Ascending aorta (tissue), 2 donors: ENCODE measurements at places on chromosomes 5 and 9. TPM values are rescaled to one million over a fixed set of nuclear protein-coding genes. Genes with fewer than 3 reads are reported as not detected.
A peak's percentile ranks its signal among the peaks of the same experiment; 100 is the strongest.

DNA sequence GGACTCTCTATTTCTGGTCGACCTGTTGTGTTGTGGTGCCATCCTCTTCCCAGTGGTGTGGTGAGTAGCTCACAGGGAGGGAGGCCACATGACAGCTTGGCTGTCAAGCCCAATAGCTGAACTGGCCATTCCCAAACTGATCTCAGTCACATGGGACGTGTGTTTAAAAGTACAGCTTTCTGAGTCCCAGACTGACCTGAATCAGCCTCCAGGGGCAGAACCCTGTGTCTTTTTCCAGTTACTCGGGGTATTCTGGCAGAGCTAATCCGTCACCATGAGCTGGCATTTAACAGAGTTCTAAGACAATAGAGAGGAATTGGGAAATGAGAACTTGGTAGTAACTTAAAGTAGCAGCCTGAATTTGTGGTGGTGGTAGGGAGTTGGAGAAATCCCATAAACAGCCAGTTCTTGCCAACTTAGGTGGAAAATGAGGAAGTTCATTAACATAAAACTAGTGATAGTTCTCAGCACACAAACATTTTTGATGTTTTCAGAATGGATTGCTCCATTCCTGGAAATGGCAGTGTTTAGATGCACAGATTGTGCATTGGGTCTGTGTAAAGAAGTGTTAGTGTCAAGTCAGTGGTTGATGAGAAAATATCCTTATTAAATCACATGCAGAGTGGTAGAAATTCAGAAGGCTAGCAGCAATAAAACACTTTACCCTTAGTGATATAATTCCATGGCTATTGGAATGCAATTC is 50.9 kb downstream of the GPR107 start:
- no peak for DNase-seq

GRCh38 chr5:178530526-178530925 is 59.7 kb downstream of the COL23A1 start:
- no peak for DNase-seq

DNA sequence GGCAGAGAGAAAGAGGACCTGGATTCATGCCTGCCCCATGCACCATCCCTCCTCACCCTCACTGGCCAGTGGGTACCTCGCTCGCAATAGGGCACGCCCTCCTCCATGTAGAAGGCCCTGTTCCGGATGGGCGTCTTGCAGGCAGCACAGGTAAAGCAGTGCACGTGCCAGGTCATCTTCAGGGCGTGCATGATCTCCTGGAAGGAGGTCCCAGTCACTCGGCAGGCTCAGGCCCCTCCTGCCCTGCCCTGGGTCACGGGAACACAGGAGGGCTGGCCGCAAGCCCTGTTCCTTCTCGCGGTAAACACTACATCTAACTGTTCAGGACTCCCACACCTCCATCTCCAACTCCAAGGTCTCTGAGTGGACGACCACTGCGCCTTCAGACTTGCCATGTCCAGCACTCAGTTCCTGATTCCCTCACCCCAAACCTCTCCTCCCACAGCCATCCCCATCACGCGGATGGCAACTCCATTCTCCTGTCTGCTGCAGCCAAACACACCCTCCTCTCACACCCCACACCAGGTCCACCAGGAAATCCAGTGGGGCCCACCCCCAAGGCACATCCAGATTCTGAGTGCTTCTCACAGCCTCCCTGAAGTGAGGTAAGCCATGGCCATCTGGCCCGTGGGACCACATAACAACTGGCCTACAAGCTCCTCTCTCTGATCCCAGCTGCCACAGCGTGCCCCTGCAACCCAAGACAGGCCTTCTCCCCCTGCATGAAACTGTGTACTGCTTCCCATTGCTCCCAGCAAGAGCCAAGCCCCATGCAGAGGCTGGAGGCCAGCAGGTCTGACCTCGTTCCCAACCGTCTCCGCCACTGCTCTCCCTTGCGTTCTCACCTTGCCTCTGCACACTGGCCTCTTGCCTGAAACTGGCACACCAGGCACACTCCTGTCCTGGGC is 10.8 kb upstream of the DBN1 start:
- DNase-seq = no peak

DNA sequence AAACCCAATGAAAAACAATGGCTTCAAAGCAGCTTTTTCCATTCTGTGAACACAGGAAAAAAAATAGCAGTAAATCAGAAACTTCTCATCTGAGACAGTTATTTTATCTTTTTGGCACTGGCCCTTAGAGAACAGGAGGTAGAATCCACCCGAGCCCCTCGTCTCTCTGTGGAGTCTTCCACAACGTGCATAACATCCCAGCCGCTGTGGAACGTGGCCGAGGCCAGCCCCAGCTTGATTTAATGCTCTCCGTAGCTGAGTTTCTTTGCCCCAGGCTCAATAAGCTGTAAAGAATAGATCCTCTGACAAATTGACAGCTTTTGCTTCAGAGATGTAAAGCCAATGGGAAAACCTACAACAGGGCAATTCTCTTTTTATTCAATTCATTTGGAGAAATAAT is 107.9 kb upstream of the DAP start:
- DNase-seq = no peak

EMB gene
- 6.4 TPM for total RNA-seq

GRCh38 chr5:31213257-31213656 is 19.8 kb downstream of the CDH6 start:
- DNase-seq = no peak

GRCh38 chr9:70085241-70085640 is 41.6 kb downstream of the MAMDC2 start:
- no peak for DNase-seq

GRCh38 chr5:36607838-36608783 is 1.7 kb downstream of the SLC1A3 start:
- no peak for DNase-seq

SNX18 gene
- 200 TPM for total RNA-seq

DNA sequence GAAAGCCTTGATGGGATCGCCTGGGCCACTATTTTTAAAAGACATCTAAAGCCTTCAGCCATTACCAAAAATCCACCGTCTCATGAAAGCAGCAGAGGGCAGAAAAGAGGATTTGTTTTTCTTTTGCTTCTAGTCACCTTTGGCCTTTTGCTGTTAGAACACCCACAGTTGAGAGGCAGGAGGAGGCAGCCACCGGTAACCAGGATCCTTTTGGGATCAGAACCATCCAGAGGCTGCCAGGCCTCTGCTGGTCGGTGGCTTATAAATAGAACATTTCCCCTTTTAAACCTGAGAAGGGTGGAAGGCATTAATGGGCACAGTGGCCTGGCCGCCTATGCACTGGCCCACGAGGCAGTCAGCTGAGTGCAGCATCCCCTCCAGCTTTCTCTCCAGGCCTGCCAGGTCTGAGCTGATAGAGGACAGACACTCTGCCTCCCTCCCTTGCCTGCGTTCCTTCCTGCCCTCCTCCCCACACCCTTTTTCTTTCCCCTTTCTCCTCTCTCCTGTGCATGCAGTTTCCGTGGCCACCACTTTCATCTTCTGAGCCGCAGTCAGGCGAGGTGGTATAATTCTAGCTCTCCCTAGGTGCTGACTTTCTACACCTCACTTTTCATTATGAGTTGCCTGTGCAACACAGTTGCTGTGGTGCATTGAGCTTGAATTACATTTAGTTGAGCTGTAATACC is 253.4 kb downstream of the ARHGAP26 start:
- DNase-seq = no peak

SIT1 gene
- not detected for total RNA-seq

ADAMTS12 gene
- 1.4 TPM for total RNA-seq

CNTNAP3 gene
- total RNA-seq = 9.0 TPM

BARX1 gene
- not detected for total RNA-seq

- DNase-seq = no peak
These were observed 170.5 kb downstream of the RGS3 start for GRCh38 chr9:113633782-113634595.

DNA sequence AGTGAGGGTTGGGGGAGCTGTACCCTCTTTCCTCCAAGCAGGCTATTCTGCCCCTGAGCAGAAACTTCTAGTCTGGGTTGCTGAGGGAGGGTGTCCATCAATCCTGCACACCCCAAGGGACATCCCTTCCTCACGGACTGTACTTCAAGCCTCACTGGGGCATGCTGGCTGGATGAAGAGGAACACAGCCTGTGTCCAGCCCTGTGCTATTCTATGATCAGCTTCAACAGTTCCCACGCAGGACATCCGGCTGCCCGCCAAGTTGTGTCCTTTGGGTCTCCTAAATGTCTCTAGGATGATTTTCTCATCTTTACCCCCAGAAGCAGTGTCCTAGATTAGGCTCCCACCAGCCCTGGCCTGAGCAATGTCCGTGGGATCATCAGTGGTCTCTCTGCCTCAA is 68.1 kb downstream of the CRB2 start:
- DNase-seq = no peak

DNA sequence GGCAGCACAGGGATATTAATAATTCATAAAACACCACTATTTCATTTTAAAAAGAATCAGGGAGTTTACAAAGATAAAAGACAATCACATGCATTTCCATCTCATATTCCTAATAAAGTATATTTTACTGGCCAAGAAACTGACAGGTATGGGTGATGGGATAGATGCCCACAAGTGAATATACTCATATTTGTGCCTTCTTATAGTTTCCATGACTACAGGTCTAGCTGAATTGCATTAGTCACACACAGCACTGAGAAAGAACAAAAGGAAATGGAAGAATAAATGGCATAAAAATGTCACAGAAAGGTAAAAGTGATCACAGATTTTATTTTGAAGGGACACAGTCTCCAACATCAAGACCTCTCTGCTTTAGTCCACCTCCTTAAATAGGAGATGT is 193.5 kb downstream of the PLK2 start:
- no peak for DNase-seq

DNA sequence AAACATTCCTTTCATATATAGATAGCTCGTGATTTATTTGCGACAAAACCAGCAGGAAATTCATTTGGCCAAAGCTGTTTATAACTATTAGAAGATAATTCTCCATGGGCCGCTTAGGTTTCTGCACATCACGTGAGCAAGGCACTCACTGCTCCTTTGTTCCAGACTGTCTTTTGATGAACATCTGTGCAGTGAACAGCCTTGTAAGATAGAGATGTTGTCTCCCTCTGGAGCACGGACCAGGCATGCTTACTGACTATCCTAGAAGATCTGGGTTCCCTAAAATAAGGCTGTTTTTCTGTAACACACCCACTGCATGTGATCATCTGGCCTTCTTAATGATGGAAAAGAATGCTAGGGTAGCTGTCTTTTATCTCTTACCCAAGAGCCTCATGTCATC is 30.9 kb downstream of the YIPF5 start:
- no peak for DNase-seq

- DNase-seq = peak; percentile 96
These were observed 30.4 kb downstream of the DUSP1 start for GRCh38 chr5:172740428-172741205.

DNA sequence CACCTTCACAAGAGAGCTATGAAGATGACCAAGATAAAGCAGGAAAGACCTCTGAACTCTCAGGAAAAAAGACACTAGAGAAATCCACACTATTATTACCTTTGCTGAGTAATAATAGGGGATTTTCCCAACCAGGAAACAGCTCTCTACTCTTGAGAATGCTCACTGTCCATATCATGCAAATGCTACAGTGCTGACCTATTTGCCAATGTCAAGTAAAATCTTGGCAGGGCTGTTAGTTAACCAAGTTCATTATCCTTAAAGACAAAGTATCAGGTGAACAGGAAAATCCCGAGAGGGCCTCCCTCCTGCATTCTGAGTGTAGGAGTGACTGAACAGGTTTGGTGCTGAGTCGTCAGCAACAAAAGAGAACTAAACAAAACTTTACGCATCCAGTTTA is 306.6 kb downstream of the ACTL7B start:
- DNase-seq = no peak

GRCh38 chr9:135247227-135247930 is 159.9 kb downstream of the OLFM1 start:
- DNase-seq = no peak

- no peak for DNase-seq
These were observed 56.5 kb downstream of the CAST start for GRCh38 chr5:96718635-96719077.

YTHDC2 gene
- 8.3 TPM for total RNA-seq

DNA sequence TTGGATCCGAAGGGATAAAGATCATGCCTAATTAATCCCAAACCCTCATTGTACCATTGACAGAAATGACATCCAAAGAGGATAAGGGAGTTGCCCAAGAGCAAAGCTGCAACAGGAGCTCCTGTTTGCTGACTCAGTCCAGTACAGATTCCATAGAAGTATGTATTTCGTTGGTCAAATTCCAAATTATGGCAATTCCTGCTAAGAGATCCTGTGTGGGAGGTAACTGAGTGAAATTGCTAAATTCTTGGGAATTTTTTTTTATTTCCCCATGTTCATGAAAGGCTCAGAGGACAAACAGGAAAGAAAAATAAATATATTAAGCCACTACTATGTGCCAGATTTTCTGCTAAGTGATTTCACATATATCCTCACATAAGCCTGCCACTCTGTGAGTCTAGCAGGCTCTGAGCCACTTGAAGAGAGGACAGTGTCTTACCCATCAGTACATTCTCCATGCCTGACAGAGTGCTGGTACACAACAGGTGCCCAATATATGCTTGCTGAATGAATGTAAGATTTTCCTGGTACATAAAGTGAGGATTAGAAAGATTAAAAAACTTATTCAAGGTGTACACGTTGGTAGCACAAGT is 132.7 kb downstream of the GLIS3 start:
- DNase-seq = no peak
